ENCODE measurements at places on chromosomes 2 and 18. TPM values are rescaled to one million over a fixed set of nuclear protein-coding genes. Genes with fewer than 3 reads are reported as not detected.

GRCh38 chr2:196131384-196131937 is 39.9 kb downstream of the STK17B start:
- no peak for DNase-seq
- H3K27me3 ChIP-seq, result no peaks in the 10 kb centered on the region
- no peaks in the 10 kb centered on the region for H3K4me1 ChIP-seq
- H3K4me3 ChIP-seq, result no peak overlapping the region
- H3K27ac ChIP-seq, result no peak overlapping the region
- no peaks in the 10 kb centered on the region for H3K36me3 ChIP-seq

DNA sequence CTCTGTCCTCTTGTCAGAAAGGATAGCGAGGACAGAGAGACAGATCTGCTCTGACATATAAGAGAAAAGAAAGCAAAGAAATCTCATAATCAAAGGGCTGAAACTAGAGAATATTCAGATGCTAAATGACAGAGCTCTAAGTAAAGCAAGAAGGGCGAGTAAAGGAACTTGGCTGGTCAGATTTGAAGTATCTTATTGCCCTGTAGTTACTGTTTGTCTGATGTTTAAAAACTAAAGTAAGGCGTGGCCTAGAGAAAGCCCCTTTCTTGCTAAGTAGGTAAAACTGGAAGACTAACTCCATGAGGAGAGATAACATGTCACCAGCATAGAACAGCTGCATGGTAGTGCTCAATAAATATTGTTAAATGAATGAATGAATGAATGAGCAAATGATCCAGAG is 70.0 kb downstream of the CRACDL start:
- H3K27ac ChIP-seq, result no peak overlapping the region
- H3K27me3 ChIP-seq, result no peaks in the 10 kb centered on the region
- H3K4me3 ChIP-seq, result no peak overlapping the region

- no peaks in the 10 kb centered on the region for H3K36me3 ChIP-seq
- no peak for DNase-seq
- H3K27me3 ChIP-seq, result no peaks in the 10 kb centered on the region
- H3K4me1 ChIP-seq, result peaks cover 7% of the 10 kb centered on the region
- H3K27ac ChIP-seq, result no peak overlapping the region
Observed at GRCh38 chr2:236823963-236824362, 254.3 kb downstream of the ACKR3 start.

TTC21B gene
- 146 TPM for total RNA-seq

DNA sequence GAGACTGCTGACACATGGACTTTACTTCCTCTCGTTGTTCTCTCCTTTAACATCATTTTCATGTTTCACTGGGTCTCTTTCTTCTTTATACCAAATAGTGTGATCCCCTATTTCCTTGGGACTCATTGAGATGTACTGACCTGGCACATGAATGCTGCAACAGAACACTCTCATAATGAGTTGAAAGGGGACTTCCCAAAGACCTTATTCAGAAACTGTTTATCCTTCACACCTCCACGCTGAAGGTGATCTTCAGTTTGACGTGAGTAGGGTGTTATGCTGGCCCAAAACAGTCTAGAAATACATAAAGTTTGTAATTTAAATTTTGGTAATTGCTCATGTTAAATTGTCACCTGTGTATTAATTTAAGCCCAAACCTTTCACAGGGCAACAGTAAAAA is 1096.8 kb upstream of the GYPC start:
- no peak overlapping the region for H3K4me3 ChIP-seq
- no peaks in the 10 kb centered on the region for H3K4me1 ChIP-seq
- DNase-seq, result no peak
- no peaks in the 10 kb centered on the region for H3K36me3 ChIP-seq
- no peaks in the 10 kb centered on the region for H3K27me3 ChIP-seq
- no peak overlapping the region for H3K27ac ChIP-seq

DNA sequence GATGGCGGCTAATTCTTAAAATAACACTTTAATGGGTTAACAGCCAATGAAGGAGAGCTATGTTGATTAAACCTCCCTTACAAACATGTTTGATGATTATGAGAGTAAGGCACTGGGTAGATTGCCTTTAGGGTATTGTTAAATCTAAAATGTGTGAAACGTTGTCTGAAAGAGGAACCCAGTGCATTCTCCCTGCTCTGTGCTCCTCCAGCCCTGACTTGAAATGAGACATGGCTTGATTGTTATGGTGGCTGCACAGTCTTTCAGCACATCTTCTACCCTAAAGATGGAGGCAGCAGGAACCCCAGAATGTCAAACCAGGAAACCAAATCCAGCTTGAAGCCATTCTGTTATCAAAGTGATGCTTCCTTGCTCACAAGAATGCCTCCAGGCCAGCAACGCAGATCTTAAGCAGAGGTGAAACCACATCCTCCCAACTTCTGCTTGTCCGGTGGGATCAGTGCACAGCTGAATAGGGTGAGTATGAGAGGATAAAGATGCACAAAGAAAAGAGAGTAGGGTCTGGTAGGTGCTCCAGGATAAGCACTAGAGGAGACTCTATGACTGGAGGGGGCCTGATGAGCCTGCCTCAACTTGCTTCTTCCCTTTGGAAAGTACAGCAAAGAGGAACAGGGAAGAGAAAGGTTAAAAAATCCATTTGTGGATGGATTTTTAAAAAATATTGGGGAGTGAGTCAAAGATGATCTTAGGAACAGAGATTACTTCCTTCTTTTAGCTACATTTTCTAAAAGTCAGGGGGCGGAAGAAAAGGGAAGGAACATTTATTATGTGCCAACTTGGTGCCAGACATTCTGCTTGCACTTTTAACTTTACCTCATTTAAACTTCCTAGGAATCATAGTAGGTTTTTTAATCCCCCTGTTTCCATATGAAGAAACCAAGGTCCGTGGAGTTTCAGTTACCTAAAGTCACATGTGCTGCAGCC is 523.0 kb downstream of the TXNL1 start:
- no peak for DNase-seq
- no peaks in the 10 kb centered on the region for H3K36me3 ChIP-seq
- no peak overlapping the region for H3K27ac ChIP-seq
- no peaks in the 10 kb centered on the region for H3K27me3 ChIP-seq
- no peak overlapping the region for H3K4me3 ChIP-seq

DNA sequence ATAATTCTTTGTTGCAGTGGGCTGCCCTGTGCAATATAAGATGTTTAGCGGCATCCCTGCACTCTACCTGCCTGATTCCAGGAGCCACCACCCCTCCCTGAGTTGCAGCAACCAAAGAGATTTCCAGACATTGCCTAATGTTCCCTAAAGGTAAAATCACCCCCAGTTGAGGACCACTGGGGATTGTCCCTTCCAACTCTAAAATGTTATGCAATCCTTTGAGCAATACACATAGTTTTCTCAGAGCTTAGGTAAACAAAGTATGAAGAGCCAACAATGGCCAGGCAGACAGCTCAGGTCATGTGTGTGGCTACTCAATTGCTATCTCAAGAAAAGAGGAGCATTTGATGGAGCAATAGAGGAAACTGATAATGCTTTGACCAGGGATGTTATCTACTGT is 87.0 kb downstream of the XDH start:
- no peak overlapping the region for H3K4me3 ChIP-seq
- H3K36me3 ChIP-seq, result no peaks in the 10 kb centered on the region
- H3K27ac ChIP-seq, result no peak overlapping the region
- H3K4me1 ChIP-seq, result no peaks in the 10 kb centered on the region
- no peak for DNase-seq
- no peaks in the 10 kb centered on the region for H3K27me3 ChIP-seq

GRCh38 chr2:36343606-36344005 is 12.0 kb upstream of the CRIM1 start:
- H3K27ac ChIP-seq, result no peak overlapping the region
- no peak for DNase-seq
- H3K4me1 ChIP-seq, result no peaks in the 10 kb centered on the region
- no peaks in the 10 kb centered on the region for H3K27me3 ChIP-seq

APCDD1 gene
- 77.4 TPM for total RNA-seq

DNA sequence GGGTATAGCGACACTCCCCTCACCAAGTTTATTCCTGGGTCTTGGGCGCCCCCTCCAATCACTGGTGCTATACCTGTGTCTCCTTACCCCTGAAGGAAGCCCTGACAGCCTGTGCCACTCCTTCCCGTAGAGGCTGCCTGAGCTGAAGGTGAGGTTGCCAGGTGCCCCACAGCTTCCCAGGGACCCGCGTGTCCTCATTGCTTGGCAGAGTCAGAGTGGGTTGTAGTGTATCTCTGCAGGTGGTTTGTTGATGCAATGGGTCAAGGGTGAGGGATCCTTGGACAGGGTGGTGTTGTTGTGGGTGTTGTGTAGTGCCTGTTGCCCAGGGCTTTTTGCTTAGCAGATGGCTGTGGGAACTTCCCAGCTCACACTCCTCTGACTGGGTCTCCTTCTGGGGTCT is 438.7 kb upstream of the FSIP2 start:
- H3K36me3 ChIP-seq, result no peaks in the 10 kb centered on the region
- DNase-seq, result no peak
- no peak overlapping the region for H3K27ac ChIP-seq
- no peaks in the 10 kb centered on the region for H3K4me1 ChIP-seq
- no peaks in the 10 kb centered on the region for H3K27me3 ChIP-seq

DNA sequence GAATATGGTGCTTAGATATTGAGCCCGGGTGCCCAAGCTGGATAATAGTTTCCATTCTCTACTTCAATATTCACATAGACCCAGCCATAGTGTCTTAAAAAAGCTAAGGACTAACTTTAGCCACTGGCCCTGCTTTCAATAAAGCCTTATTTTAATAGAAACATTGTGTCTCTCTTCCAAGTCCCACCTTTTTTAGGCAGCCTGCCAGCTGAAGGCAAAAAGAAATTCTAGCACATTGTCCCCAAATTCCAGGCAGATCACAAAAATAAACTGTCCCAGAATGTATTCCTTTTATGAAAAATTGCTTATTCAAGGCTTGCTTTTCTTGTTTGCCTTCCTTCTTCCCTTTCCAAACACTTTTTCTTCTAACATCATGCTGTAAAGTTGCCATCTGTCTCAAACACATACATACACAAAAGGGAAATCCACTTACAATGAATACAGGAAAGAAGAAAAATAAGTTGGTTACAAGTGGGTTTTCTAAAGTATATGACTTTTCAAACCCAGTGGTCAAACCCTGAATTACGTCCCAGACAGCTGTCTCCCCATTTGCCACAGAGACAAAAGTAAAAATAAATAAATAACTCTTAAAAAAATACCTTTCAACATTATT is 778.5 kb downstream of the BCL11A start:
- no peaks in the 10 kb centered on the region for H3K27me3 ChIP-seq
- H3K27ac ChIP-seq, result no peak overlapping the region
- DNase-seq, result no peak

Data from lung (tissue), 17 donors.